Stimulated activated CD8-positive, alpha-beta memory T cell treated with anti-CD3 and anti-CD28 coated beads, Interleukin-7, amount 100 ng/mL, for 1 hour (primary cell): ENCODE measurements at places on chromosomes 2 and 18.

- no peak for DNase-seq
These were observed 1371.2 kb downstream of the LRP1B start for GRCh38 chr2:140759426-140760156.

DNA sequence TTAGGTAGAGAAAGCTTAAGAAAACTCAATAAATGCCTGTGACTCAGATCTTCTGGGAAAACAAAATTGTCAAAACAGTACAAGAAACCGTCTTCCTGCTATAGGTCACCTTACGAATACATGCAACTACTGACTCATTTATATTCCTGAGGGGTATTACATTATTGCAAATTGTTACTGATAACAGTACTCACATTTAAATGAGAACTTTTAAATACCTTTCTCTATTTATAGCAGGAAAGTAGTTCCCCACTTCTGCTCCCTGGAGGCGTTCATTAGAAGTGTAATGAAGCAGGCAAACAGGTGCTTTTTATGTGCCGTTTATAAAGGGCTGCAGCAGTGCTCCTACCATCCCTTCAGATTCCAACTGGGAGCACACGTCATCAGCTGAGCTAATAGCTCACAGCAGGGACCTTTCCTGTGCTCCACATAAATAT is 65.1 kb upstream of the RPRM start:
- DNase-seq: no peak

- no peak for DNase-seq
These were observed 626 bp upstream of the SLC1A4 start for GRCh38 chr2:64988420-64989125.

DNA sequence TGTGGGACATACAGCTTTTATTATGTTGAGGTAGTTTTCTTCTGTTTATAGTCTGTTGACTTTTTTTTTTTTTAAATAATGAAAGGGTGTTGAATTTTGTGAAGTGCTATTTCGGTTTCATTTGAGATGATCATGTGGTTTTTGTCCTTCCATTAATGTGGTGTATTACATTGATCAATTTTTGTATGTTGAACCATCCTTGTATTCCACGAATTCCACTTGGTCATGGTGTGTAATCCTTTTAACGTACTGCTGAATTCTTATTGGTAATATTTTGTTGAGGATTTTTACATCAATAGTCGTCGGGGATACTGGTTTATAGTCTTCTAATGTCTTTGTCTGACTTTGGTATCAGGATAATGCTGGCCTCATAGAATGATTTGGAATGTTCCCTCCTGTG is 18.8 kb downstream of the ALMS1 start:
- DNase-seq: no peak

DNA sequence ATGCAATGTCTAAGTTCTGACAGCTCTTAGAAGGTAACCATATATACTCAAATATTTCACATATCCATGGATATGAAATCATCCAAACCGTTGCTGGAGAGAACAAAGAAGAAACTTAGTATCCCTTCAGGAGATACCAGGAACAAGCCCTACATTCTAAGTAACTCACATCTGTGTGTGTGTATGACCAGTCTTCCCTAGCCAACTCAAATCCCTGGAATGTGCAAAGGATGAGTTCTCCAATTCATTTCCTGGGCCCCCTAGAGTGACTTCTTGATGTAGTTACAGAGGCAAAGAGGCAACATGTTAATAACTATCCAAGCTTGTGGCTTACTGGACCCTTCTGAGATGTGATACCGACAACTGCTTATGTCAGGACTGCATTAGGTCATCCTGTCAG is 20.1 kb downstream of the TPGS2 start:
- DNase-seq: no peak

DNA sequence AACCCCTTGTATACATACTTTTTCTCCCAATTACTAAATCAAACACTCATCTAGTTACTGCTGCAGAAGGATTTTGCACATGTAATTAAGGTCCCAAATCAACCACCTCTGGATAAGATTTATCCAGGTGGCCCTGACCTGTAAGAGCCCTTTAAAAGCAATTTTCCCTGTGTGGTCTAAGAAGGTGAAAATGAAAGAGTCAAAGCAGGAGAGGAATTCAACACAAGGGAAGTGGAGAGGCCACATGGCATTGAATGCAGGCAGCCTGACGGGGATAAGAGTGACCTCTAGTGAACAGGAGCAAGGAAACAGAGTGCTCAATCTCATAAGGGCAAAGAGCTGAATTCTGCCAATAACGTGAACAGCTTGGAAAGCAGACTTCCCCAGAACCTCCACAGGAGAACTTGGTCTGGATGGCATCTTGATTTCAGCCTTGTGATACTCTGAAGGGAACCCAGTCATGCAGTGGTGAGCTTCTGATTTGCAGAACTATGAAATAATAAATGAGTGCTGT is 27.2 kb downstream of the PPP3R1 start:
- DNase-seq: no peak

GRCh38 chr2:143725400-143725799 is 596.2 kb downstream of the ARHGAP15 start:
- DNase-seq: no peak

DNA sequence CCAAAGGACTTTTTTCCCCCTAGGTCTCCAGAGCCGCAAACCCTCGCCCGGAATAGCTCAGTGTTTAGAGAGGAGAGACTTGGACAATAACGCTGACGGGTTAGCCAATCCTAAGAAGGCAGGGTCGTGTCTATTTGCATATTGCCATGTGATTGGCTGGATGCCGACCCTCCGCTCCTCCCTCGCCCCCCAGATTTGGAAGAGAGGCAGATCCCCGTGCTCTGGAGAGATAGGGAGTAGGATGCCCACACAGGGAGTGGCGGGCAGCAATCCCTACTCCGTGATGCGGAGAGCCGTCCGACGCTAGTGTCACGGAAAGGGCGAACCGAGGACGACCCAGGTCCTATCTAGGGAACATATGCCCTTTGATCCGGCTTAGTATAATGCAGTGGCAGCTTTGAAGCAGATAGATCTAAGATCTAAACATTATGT is 1.4 kb downstream of the WNT6 start:
- DNase-seq: no peak

DNA sequence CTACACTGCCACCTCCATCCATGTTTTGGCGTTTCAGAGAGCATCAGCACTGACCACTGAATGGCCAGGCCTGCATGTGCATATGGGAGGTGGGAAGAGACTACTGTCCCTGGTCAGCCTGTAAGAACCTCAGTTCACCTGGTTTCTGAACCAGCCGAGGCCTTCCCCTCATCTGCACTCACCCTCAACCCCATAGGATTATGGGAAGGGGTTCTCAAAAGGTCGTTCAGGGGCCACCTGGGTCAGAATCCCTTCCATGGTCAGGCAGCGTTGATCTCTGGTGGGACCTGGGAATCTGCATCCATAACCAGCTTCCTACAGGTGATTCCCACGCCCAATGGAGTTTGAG is 36.7 kb downstream of the TET3 start:
- no peak for DNase-seq

GRCh38 chr2:109117780-109118179 is 11.2 kb upstream of the SH3RF3 start:
- DNase-seq: no peak

- no peak for DNase-seq
These were observed 230.6 kb upstream of the LRATD1 start for GRCh38 chr2:14401873-14402272.

DNA sequence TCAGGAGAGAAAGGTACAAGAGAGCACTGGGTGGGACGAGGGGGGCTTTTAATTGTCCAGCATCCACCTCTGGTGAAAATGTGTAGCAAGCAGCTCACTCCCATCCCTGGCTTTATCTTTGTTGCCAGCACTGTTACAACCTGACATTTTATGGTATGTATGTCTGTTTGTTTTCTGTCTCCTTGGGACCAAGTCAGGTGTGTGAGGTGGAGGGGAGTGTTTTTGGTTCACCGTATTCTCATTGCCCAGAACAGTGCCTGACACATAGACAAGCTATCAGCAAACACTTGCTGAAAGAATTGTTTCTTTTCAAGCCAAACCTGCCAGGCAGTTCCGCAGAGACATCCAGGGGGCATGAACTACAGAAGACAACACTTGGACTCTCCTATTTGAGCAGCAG is 24.7 kb downstream of the TGFA start:
- DNase-seq: no peak

- no peak for DNase-seq
These were observed 177.4 kb downstream of the TWIST2 start for GRCh38 chr2:239025096-239025801.

- DNase-seq: no peak
These were observed 1.8 kb downstream of the PKP4 start for GRCh38 chr2:158458617-158458920.

DNA sequence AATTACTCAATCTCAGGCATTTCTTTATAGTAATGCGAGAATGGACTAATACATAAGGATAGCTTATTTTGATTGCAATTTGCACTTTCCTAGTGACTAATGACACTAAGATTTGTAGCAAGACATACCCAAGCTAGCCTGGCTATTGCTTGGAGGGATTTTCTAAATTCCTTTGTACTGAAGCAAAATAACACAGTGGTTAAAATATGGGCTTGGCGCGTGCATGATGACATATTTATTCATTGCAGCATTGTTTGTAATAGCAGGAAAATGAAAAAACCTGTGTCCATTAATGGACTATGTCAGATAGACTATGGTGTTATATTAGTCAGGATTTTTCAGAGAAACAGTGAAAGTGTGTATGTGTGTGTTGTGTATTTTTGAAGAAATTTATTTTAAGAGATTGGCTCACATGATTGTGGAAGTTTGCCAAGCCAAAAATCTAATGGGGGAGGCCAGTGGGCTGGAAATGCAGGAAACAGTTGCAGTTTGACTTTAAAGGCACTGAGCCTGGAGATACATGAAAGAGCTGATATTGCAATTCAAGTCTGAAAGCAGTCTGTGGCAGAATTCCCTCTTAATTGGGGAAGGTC is 16.7 kb upstream of the LAPTM4A start:
- DNase-seq: no peak

- DNase-seq: no peak
These were observed 25.4 kb upstream of the CDH7 start for GRCh38 chr18:65725251-65726050.

DNA sequence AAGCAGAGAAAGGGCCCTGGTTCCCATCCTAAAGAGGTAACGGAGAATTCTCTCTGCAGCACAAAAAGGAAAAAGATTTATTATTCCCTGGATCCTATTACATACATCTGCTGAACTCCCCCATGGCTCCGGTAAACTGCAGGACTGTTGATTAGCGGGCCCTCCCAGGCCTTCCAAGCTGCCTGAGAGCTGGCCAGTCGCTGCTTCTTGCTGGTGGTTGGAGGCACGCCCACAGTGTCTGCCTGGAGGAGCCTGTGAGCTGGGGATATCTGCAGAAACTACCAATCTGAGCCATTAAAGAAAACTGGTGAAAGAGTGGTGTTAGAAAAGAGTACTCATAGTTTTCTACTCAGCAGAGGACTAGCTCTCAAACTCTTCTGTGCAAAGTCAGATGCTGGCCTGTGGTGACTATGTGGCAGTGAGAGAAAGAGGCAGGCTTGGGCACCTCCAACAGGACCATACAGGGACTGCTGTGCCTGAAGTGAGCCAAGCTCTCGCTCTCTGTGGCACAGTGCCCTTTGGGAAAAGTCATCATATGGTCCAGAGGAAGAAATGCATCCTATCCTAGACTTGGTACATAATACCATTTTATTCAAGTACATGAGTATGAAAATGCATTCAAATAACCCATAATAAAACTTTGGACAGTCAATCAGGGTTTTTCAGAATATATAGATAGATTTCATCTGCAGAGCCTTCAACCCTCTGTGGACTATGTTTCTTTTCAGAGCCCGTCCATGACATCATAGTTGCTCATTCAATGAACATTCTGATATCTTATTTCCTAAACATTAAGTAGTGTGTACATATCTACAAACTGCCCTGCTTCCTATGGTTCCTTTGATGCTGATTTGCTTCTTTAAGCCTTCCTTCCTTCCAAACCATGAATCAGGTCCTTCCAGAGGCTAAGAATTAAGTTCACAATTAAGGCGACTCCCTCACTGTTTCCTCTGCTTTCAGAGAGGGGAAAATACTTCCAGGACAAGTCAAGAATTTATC is 242.0 kb upstream of the LYPD1 start:
- DNase-seq: no peak

DNA sequence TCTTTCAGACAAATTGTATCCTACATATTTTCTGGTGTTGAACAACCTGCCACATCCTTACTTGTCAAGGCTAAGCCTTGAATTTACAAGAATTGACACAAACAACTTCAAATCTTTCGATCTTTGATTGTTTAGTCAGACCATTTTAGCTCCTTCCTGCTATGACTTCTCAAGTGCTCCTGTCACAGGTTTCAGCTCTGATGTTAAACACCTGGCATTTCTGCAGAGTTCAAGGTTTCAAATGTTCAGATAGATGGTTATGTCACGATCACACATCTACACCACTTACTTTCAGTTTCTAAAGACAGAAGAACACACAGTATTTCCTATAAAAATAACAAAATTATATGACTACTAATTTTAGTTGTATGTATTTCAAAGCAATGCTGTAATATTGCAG is 84.0 kb downstream of the RND3 start:
- DNase-seq: no peak

DNA sequence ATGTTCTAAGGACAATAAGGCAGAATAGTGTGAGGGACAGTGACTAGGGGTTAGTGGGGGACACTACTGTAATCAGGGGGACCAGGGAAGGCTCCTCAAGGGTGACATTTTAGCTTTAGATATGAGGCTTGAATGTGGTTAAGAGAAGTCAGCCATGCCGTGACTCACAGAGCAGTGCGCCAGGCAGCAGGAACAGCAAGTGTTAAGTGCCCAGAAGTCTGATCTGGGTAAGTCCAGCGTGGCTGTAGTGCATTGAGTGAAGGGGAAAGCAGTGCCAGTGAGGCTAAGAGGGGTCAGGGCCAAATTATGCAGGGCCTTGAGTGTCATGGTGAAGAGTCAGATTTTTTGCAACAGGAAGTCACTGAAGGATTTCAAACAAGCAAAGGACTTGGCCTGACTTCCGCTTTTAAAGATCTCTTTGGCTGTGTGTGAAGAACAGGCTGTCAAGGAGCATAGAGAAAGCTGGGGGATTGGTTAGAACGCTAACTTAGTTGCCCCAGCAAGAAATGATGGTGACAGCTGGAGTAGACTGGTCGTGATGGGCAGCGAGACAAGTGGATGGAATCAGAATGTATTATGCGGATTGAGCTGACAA is 151.5 kb downstream of the MSH2 start:
- no peak for DNase-seq

DNA sequence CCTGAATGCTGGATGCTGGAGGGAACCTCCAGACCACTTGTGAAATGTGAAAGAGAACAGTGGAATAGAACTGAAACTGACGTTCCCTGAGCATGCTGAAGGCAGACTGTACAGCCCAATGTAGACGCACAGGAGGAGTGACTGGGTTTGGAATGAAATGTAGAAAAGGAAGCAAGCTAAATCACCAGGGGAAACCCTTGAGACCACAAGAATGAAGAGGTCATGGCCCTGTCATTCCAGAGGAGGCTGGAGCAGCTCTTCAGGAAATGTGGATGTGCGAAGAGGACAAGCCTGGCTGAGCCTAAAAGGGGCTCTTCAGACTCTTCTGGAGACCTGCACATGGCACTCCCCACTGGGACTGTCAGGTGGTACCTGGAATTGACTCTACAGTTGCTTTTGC is 118.5 kb upstream of the ALPP start:
- no peak for DNase-seq

DNA sequence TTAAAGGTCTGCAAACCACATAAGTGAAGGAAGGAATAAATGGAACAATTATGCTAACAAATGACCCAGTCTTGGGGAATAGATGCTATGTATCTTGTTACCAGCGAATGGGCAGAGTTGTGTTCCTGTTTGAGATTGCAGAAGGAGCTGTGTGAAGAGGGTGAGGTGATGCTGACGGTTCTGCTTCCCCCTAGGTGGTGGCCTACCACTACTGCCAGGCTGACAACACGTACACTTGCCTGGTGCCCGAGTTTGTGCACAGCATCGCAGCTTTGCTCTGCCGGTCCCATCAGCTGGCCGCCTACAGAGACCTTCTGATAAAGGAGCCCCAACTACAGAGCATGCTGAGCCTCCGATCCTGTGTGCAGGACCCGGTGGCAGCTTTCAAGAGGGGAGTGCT is 111.7 kb downstream of the WDSUB1 start:
- no peak for DNase-seq
